Mesenchymal stem cell (in vitro differentiated cells and primary cell): ENCODE measurements at places on chromosomes 16 and 17.
A peak's percentile ranks its signal among the peaks of the same experiment; 100 is the strongest.

- no peak for DNase-seq
- H3K27me3 ChIP-seq = peaks cover 6% of the 10 kb centered on the region
- H3K4me3 ChIP-seq = no peak overlapping the region
- no peak overlapping the region for H3K27ac ChIP-seq
- no peaks in the 10 kb centered on the region for H3K36me3 ChIP-seq
Observed at GRCh38 chr16:22670551-22671041, 143.4 kb upstream of the HS3ST2 start.

DNA sequence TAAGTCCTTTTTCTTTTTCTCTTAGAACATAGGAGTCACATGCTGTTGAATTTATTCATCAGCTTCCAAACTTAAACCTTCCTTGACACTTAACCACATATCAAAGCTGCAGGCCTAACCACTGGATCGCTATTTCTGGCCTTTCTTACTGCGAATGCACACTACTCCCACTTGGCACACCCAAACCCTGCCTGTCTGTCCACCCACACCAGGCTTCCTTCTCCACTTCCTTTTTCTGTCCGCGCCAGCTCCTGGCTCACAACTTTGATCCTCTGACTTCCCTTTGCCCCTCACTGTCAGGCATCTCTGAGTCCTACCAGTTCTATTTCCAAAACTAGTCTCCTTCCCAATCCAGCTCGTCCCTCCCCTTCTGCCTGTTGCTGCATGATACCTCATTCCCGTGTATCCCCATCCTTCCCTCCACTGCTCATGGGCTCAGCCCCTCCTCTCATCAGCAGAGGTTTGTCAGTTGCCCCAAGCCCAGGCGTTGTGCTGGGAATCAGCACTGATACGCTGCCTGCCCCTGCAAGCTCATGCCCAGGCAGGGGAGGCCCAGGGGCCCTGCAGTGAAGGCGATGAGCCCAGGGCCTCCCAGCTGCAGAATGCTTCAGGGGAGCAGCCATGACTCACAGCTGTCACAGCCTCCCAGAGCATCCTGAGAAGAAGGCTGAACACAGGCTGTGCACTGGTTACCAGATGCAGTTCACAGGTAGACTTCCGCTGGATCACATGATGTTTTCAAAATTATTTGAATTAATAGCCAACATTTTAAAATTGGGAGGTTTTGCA, 179.8 kb downstream of the KATNIP start:
- H3K36me3 ChIP-seq = peaks cover 39% of the 10 kb centered on the region
- no peak overlapping the region for H3K4me3 ChIP-seq
- DNase-seq = no peak
- no peaks in the 10 kb centered on the region for H3K27me3 ChIP-seq
- H3K4me1 ChIP-seq = peaks cover 8% of the 10 kb centered on the region

GRCh38 chr17:42833767-42834422, 698 bp downstream of the PSME3 start:
- H3K27ac ChIP-seq = no peak overlapping the region
- no peak for DNase-seq
- H3K4me3 ChIP-seq = peak overlapping the region; percentile 94
- peaks cover 35% of the 10 kb centered on the region for H3K36me3 ChIP-seq
- peaks cover 3% of the 10 kb centered on the region for H3K4me1 ChIP-seq

GRCh38 chr16:77403732-77404131, 31.1 kb downstream of the ADAMTS18 start:
- H3K27ac ChIP-seq = no peak overlapping the region
- no peaks in the 10 kb centered on the region for H3K27me3 ChIP-seq
- H3K4me3 ChIP-seq = no peak overlapping the region
- DNase-seq = no peak
- H3K4me1 ChIP-seq = no peaks in the 10 kb centered on the region

DNA sequence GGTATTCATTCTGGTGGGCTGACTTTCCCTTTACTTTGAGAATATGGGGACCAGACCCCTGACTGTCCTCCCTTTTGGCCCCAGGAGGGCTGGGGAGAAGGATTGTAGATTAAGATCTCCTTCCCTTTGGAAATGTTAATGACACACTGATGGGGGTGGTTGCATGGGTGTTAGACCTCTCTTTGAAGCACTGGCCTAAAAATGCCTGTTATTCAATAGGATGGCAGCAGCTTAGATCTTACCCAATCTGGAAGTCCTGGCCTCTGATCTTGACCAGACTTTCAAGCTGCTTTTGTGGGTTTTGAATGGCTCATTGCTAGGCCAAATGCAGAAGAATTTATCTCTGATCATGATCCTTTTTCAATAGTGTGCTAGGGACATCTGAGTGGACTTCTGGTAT, 25.7 kb downstream of the MAP3K3 start:
- H3K27ac ChIP-seq = no peak overlapping the region
- H3K4me3 ChIP-seq = no peak overlapping the region
- no peak for DNase-seq
- H3K27me3 ChIP-seq = no peaks in the 10 kb centered on the region
- H3K4me1 ChIP-seq = peaks cover 2% of the 10 kb centered on the region
- peaks cover 3% of the 10 kb centered on the region for H3K36me3 ChIP-seq

- no peak for DNase-seq
- H3K4me1 ChIP-seq = peaks cover 50% of the 10 kb centered on the region
- no peaks in the 10 kb centered on the region for H3K27me3 ChIP-seq
- H3K36me3 ChIP-seq = no peaks in the 10 kb centered on the region
- H3K4me3 ChIP-seq = no peak overlapping the region
Observed at GRCh38 chr16:88922114-88922825, 54.7 kb downstream of the CBFA2T3 start.

DNA sequence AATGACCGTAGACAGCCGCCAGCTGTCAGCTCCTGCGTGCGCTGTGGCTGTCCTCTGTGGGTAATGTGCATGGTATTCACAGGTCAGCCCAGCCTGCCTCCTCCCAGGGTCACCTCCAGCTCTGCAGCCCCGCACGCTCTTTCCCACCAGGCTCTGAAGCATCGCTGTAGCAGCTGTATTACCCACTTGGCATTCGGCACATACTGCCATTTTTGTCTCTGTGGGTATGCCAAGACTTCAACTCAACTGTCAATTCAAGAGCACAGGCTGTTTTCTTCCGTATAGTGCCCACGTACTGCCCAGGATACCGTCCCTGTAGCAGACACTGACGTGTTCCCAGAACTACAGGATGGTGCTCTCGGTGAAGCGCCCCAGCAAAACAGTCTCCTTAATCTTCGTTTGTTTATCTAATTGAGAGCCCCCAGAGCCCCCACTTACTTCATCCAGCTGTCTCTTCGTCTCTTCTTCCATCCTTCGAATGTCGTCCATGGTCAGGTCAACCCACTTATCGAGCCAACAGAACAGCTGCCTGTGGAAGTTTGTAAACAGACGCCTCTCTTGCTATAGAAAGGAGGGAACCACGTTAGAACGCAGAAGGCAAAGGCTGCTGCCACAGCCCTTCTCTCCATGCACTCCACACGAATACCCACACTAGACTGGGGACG, 17.4 kb upstream of the INPP5K start:
- H3K27me3 ChIP-seq = no peaks in the 10 kb centered on the region
- DNase-seq = no peak
- no peak overlapping the region for H3K27ac ChIP-seq
- H3K36me3 ChIP-seq = peaks cover 63% of the 10 kb centered on the region

GRCh38 chr16:56923481-56924091, 8.4 kb upstream of the HERPUD1 start:
- peaks cover 29% of the 10 kb centered on the region for H3K27me3 ChIP-seq
- DNase-seq = no peak
- H3K36me3 ChIP-seq = no peaks in the 10 kb centered on the region
- H3K27ac ChIP-seq = no peak overlapping the region
- H3K4me3 ChIP-seq = no peak overlapping the region

GRCh38 chr17:31093866-31094599, 744 bp upstream of the NF1 start:
- H3K27me3 ChIP-seq = no peaks in the 10 kb centered on the region
- no peaks in the 10 kb centered on the region for H3K36me3 ChIP-seq
- peaks cover 4% of the 10 kb centered on the region for H3K4me1 ChIP-seq
- peak overlapping the region; percentile 89 for H3K27ac ChIP-seq
- H3K4me3 ChIP-seq = peak overlapping the region; percentile 81

DNA sequence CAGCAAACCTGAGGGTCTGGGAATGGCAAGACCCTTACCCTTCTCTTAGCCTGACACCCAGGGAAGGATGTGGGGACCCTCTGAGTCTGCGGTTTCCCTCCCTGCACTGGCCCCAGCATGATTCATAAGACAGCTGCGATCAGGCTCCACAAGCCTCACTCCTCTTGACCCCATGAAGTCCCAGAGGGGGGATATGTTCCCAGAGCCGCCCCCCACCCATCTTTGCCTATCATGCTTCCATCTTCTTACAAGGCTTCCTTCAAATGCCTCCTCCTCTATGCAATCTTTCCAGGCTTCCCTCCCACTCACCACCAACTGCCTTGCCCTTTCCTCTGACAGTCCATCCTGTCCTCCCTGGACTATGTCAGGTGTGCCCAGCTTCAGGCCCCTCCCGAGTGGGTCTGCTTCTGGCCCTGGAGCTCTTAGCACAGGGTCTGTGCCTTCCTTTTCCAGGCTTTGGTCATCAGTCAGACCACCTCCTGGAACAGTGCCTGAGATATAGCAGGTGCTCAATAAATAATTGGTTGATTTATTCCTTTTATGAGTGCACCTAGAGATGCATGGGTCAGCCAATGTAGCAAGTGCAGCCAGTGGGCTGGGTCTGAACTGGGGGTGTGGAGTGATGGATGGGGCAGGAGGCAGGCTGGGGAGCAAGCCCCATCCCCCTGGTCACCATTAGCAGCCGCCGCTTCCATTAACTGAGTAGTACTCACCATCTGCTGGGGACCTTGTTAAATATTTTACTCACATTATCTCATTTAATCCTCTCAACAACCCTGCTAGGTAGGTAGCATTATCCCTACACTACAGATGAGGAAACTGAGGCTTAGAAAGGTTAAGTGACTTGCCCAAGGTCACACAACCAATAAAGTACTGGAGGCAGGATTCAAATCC, 8.4 kb downstream of the DLX3 start:
- no peak for DNase-seq
- no peak overlapping the region for H3K4me3 ChIP-seq
- no peaks in the 10 kb centered on the region for H3K36me3 ChIP-seq
- peaks cover 2% of the 10 kb centered on the region for H3K4me1 ChIP-seq
- H3K27ac ChIP-seq = no peak overlapping the region

- peaks cover 16% of the 10 kb centered on the region for H3K4me1 ChIP-seq
- no peak for DNase-seq
Observed at GRCh38 chr17:18040261-18040858, 1.2 kb downstream of the GID4 start.

DNA sequence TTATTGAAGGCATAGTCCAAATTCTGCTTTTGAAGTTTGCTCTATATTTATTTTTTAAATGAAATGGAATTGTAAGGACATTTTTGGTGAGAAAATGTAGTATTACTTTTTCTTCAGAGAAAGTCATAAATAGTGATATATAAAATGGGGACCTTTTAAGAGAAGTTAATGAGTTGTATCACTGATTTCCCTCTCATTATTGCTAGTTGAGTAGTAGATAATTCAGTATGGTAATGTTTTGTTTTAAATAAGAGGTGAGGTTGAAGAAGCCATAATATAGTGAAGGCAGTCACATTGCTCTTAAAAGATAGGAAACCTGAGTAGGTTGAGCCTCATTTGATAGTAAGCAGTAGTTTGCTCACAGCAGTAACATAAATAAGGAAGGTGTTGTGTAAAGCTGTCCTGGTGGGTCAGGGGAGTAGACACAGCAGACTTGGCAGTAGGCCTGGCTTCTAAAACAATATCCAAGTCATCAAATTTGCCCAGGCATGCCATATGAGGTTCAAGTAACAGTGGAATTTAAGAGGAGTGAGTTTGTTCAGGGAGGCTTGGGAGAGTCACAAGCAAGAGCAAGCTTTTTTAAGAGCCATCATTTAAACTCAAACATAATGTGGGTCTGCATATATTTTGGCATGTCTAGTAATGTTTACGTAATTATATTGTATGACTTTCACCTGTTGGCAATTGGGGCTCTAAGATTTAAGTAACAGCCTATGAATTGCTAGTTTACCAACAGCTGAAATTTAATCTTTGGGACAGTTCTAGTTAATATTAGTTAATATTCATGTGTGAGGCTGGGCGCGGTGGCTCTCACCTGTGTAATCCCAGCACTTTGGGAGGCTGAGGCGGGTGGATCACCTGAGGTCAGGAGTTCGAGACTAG, 6.5 kb downstream of the NFATC3 start:
- H3K27me3 ChIP-seq = no peaks in the 10 kb centered on the region
- no peaks in the 10 kb centered on the region for H3K36me3 ChIP-seq
- H3K4me3 ChIP-seq = no peak overlapping the region
- peaks cover 3% of the 10 kb centered on the region for H3K4me1 ChIP-seq
- peak; percentile 41 for DNase-seq

DNA sequence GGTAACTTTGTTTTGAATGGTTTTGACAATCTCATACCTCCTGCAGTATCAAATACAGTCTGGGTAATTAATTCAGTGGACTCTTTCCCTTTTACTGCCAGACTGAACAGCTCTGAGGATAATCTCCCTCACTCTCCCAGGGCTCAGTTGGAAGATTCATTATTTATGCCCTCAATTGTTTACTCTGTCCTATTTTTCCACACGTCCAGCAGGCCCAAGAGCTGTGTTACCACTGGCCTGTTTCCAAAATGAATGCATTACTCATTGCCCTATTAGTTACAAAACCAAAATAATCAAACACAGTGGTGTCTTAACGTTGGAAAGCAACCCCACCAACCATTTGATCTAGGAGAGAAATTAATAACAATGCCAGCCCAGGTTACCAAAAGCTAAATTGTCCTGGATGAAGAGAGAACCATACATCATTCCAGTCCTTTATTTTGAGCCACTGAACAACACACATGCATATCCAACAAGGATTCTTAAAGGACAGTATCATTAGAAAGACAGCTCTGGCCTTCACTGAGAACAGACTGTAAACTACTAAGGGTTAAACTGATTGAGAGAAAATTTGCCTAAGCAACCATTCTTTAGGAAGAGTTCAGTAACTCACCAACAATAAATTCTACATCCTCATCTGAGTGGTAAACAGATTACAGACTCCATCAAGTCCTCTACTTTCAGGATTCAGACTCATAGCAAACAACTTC, 34.5 kb downstream of the FAM222B start:
- DNase-seq = peak; percentile 97
- no peak overlapping the region for H3K4me3 ChIP-seq
- H3K4me1 ChIP-seq = peaks cover 9% of the 10 kb centered on the region
- peaks cover 22% of the 10 kb centered on the region for H3K36me3 ChIP-seq
- H3K27ac ChIP-seq = peak overlapping the region; percentile 91

DNA sequence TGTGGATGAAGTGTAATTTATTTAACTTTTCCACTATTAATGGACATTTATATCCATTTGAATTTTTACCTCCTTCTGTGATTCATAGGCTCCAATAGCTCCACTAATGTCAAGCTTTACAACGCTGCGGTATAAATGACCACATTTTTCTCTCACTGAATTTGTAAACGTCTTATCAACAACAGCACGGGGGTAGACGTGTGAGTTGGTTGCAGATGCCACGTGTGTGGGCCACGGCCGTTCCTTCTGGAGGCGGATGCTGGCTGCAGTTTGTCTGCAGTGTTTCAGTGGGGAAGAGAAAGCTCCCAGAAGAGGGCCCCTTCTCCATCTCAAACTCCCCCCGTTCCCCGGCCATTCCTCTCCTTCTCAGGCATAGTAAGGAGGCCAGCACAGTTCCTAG, 68.2 kb upstream of the XYLT1 start:
- H3K36me3 ChIP-seq = no peaks in the 10 kb centered on the region
- H3K4me3 ChIP-seq = no peak overlapping the region
- no peaks in the 10 kb centered on the region for H3K4me1 ChIP-seq
- peaks cover 39% of the 10 kb centered on the region for H3K27me3 ChIP-seq
- DNase-seq = no peak
